ENCODE measurements at places on chromosomes 16 and 17. TPM values are rescaled to one million over a fixed set of nuclear protein-coding genes. Genes with fewer than 3 reads are reported as not detected.

Gene HSD17B1
- total RNA-seq, result 11.8 TPM

- H3K27ac ChIP-seq, result no peak overlapping the region
- DNase-seq, result no peak
- H3K4me3 ChIP-seq, result no peak overlapping the region
- H3K27me3 ChIP-seq, result no peaks in the 10 kb centered on the region
- no peaks in the 10 kb centered on the region for H3K4me1 ChIP-seq
These were observed 60.7 kb upstream of the GRIN2A start for GRCh38 chr16:10242916-10243315.

Gene HS3ST4
- 0.38 TPM for total RNA-seq

- peak overlapping the region; percentile 86 for H3K27ac ChIP-seq
- H3K4me1 ChIP-seq, result no peaks in the 10 kb centered on the region
- no peaks in the 10 kb centered on the region for H3K36me3 ChIP-seq
These were observed 137.7 kb upstream of the CORO6 start for GRCh38 chr17:29760279-29761039.

GRCh38 chr16:1820946-1821290 is 5.7 kb downstream of the HAGH start:
- H3K36me3 ChIP-seq, result peaks cover 39% of the 10 kb centered on the region
- H3K4me1 ChIP-seq, result peaks cover 12% of the 10 kb centered on the region
- DNase-seq, result no peak
- no peak overlapping the region for H3K27ac ChIP-seq

- H3K36me3 ChIP-seq, result no peaks in the 10 kb centered on the region
- peaks cover 20% of the 10 kb centered on the region for H3K4me1 ChIP-seq
- no peaks in the 10 kb centered on the region for H3K27me3 ChIP-seq
- no peak overlapping the region for H3K4me3 ChIP-seq
- no peak overlapping the region for H3K27ac ChIP-seq
These were observed 5.0 kb downstream of the KCTD13 start for GRCh38 chr16:29921034-29921385.

Gene CAMKK1
- total RNA-seq, result 9.5 TPM

GRCh38 chr17:2174468-2175293 is 119.8 kb downstream of the HIC1 start:
- peaks cover 73% of the 10 kb centered on the region for H3K4me1 ChIP-seq
- peak overlapping the region; percentile 1 for H3K4me3 ChIP-seq
- H3K27ac ChIP-seq, result peak overlapping the region; percentile 87
- peaks cover 36% of the 10 kb centered on the region for H3K36me3 ChIP-seq
- H3K27me3 ChIP-seq, result no peaks in the 10 kb centered on the region

DNA sequence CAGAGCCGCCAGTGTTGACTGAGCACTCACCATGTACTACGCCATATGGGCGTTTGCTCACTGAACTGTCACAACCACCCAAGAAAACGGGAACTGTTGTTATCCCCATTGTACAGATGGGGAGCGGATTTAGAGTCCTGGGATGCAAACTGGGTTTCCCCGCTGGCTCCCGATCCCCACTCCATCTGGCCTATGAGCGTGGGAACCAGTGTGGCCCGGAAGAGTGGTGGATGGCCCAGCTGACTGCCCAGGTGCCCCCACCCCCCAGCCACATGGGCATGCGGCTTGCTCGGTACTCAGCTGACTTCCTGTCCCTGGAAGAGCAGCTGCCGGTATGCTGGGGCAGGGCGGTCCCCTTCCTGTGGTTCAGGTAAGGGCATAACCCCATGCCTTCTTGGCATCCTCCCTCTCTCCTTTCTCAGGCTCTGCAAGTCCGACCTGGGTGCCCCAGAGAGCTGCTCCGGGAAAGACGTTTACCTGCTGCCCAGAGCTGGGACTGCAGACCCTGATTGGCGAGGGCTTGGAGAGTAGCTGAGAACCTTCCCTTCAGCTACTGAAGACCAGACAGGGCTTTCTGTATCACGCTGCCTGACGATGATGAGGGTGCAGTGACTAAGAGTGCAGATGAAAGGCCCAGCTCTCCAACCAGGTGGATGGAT is 16.2 kb downstream of the SOCS3 start:
- DNase-seq, result peak; percentile 47
- H3K4me1 ChIP-seq, result peaks cover 37% of the 10 kb centered on the region
- H3K36me3 ChIP-seq, result no peaks in the 10 kb centered on the region
- no peaks in the 10 kb centered on the region for H3K27me3 ChIP-seq

Gene NDUFAF8
- total RNA-seq, result 33.5 TPM

DNA sequence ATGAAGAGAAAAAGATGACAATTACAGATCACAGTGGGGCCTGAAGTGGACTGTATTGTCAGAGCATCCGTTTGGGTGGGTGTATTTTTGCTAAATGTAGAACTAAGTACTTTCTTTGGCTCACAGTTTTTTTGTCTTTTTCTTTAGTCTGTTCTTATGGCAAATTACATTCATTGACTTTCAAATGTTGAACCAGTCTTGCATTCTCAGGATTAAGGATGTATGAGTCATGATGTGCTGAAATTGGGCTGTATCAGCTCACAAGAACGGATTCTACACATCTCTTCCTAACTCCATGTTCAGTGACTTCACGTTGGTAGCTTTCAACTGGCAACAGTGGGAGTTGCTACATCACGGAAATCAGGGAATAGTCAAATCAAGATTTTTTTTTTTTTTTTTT is 66.5 kb downstream of the TEX2 start:
- H3K36me3 ChIP-seq, result peaks cover 5% of the 10 kb centered on the region
- H3K4me1 ChIP-seq, result peaks cover 15% of the 10 kb centered on the region
- H3K27ac ChIP-seq, result no peak overlapping the region
- H3K27me3 ChIP-seq, result no peaks in the 10 kb centered on the region

DNA sequence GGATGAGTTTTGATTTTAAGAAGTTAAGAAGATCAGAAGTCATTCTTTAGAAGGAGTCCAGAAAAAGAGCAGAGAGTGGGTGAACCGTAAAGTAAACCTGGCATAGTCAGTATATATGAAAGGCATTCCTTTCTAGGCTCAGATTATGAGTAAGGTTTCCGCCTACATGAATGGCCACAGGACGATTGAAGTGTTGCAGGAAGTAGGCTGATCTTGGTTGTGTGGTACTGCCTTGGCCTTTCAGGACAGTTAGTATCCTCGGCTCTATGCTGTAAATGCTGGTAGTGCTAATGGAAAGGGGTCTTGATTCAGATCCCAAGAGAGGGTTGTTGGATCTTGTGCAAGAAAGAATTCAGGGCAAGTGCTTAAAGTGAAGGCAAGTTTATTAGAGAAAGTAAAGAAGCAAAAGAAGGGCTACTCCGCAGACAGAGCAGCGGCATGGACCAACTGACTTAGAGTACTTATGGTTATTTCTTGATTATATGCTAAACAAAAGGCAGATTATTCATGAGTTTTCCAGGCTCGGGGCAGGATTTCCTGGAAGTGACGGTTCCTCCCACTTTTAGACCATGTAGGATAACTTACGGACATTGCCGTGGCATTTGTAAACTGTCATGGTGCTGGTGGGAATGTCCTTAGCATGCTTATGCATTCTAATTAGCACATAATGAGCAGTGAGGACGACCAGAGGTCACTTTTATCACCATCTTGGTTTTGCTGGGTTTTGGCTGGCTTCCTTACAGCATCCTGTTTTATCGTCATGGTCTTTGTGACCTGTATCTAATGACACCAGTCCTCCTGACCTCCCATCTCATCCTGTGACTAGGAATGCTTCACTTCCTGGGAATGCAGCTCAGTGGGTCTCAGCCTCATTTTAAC is 164.8 kb downstream of the SNX29 start:
- H3K27me3 ChIP-seq, result no peaks in the 10 kb centered on the region
- no peak overlapping the region for H3K27ac ChIP-seq
- no peak overlapping the region for H3K4me3 ChIP-seq
- DNase-seq, result no peak

Gene SCGB1C2
- total RNA-seq, result not detected

GRCh38 chr16:81526935-81527334 is 82.3 kb downstream of the CMIP start:
- peaks cover 99% of the 10 kb centered on the region for H3K4me1 ChIP-seq
- H3K27ac ChIP-seq, result peak overlapping the region; percentile 85
- H3K27me3 ChIP-seq, result no peaks in the 10 kb centered on the region
- H3K36me3 ChIP-seq, result no peaks in the 10 kb centered on the region

Gene DHRS7C
- not detected for total RNA-seq

DNA sequence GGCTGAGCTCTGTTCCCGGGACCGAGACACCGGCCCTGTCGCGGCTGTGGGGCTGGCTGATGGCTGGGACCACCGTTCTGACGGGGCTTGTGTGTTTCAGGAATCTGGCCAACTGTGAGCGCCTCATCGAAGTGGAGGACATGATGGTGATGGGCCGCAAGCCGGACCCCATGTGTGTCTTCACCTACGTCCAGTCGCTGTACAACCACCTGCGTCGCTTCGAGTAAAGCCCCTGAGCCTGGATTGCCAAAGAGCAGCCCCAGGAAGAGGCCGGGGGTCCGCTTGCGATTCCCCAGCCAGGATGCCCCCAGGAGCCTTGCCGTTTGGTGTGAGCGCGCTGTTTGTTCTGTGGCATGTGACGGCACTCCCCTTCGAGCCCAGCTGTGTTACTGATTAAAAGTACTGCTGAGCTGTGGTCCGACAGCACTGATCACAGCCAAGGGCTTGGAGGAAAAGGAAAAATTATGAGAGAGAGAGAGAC is 23.0 kb downstream of the SMTNL2 start:
- no peak for DNase-seq
- H3K36me3 ChIP-seq, result no peaks in the 10 kb centered on the region

GRCh38 chr17:59149051-59149450 is 5.9 kb downstream of the SKA2 start:
- peaks cover 8% of the 10 kb centered on the region for H3K4me1 ChIP-seq
- H3K27ac ChIP-seq, result no peak overlapping the region
- no peak for DNase-seq
- H3K27me3 ChIP-seq, result no peaks in the 10 kb centered on the region
- no peak overlapping the region for H3K4me3 ChIP-seq
- H3K36me3 ChIP-seq, result no peaks in the 10 kb centered on the region

DNA sequence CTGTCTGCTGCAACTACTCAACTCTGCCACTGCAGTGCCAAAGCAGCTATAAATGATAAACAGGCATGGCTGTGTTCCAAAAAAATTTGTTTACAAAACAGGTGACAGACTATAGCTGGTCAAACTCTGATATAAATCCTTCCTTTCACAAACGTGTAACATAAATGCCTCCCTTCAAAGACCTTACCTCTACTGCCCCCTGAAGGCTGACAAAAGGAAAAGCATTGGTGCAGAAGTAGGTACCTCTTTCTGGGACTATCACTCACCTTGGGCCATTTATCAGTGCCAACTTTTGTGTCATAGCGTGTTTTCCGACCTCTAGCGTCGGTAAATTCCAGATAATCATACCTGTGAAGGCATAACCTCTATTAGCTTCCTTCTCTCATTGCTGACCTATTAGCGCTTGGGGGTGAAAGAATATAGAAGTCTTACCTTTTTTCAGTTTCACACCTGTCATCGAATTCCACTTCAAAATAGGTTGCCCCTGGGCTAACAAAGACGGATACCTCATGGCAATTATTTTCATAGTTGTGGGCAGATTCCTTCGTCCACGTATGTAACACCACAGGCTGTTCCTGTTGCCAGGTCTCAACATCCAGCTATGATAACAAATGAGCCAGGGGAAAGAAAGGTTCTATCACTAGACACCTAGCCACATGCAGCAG is 67.9 kb downstream of the ZZEF1 start:
- DNase-seq, result no peak
- H3K36me3 ChIP-seq, result peaks cover 58% of the 10 kb centered on the region
- no peaks in the 10 kb centered on the region for H3K27me3 ChIP-seq
- H3K4me3 ChIP-seq, result no peak overlapping the region

Gene HIRIP3
- total RNA-seq, result 12.2 TPM

DNA sequence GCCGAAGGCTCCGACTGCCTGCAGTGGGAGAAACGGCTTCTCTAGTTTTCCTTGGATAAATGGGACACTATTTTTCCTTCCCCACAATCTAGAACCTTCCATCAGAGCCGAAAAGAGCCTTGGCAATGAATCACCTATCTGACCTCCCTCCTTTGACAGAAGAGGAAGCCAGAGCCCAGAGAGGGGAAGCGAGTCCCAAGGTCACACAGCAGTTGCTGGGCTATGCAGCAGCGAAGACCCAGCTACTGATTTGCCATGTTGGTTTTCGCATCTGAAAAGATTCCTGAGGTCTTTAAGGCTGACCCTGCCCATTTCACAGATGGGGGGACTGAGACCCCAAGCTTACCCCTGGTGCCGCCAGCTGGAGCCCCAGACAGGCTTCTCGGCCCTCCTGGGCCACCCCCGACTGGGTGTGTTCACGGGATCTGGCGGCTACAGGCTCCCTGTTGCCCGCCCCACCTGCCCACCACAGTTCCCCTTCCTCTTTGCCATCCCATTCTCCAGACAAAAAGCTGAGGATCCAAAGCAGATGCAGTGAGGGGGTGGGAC is 45.9 kb downstream of the RAI1 start:
- no peaks in the 10 kb centered on the region for H3K36me3 ChIP-seq
- H3K27ac ChIP-seq, result no peak overlapping the region
- DNase-seq, result no peak
- peaks cover 100% of the 10 kb centered on the region for H3K4me1 ChIP-seq

Gene GPATCH8
- total RNA-seq, result 15.3 TPM

GRCh38 chr17:74919440-74920305 is 3.4 kb downstream of the USH1G start:
- DNase-seq, result no peak
- H3K36me3 ChIP-seq, result no peaks in the 10 kb centered on the region
- H3K27me3 ChIP-seq, result no peaks in the 10 kb centered on the region
- H3K4me1 ChIP-seq, result peaks cover 31% of the 10 kb centered on the region

- no peak overlapping the region for H3K4me3 ChIP-seq
- H3K27ac ChIP-seq, result no peak overlapping the region
- no peaks in the 10 kb centered on the region for H3K4me1 ChIP-seq
- H3K27me3 ChIP-seq, result no peaks in the 10 kb centered on the region
- DNase-seq, result no peak
These were observed 233.1 kb upstream of the AXIN2 start for GRCh38 chr17:65794572-65794971.

DNA sequence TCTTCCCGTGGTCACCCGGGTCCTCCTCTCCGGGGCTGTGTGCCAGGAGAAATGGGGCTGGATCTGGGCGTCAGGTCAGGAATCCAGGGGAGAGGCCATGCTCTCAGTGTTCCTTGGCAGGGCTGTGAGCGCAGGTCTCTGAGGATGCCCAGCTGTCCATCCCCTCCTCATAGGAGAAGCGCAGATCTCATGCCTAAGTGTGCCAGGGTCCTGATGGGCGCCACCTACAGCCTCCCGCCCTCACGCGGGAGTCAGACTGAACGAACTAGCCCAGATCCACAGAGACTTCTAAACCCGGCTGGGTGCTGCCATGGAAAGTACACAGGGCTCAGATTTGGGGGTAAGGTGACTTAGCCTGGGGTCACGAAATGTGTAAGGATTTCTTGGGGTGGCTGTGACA is 24.3 kb downstream of the MGRN1 start:
- H3K36me3 ChIP-seq, result peaks cover 17% of the 10 kb centered on the region
- no peak overlapping the region for H3K27ac ChIP-seq
- H3K27me3 ChIP-seq, result no peaks in the 10 kb centered on the region
- DNase-seq, result no peak

Gene ACSM2A
- total RNA-seq, result not detected

DNA sequence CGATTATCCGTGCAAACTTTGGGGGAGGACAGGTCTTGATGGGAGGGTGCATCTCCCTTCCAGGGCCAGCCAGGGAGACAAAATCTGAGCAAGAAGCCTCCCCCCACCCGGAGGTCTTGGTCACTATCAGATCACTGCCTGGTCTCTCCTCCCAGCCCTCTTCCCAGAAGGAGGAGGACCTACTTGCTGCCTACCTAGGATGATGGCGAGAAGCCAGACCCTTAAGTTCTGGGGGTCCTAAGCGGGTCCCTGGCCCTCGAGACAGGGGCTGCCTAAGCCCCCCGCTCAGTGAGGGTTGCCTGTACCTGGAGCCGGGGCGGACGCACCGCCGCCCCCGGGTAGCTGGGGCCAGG is 4.6 kb downstream of the TSPOAP1 start:
- no peaks in the 10 kb centered on the region for H3K27me3 ChIP-seq
- peak overlapping the region; percentile 23 for H3K27ac ChIP-seq
- DNase-seq, result no peak
- H3K4me3 ChIP-seq, result peak overlapping the region; percentile 55
- H3K4me1 ChIP-seq, result peaks cover 38% of the 10 kb centered on the region
- H3K36me3 ChIP-seq, result no peaks in the 10 kb centered on the region
